ENCODE measurements at places on chromosomes 11 and 22.

- no peak for DNase-seq
Measured at GRCh38 chr11:2687223-2687530, 12.6 kb downstream of the KCNQ1OT1 start.

- no peak for DNase-seq
Measured at GRCh38 chr11:65586676-65587075, 8.9 kb downstream of the KCNK7 start.

DNA sequence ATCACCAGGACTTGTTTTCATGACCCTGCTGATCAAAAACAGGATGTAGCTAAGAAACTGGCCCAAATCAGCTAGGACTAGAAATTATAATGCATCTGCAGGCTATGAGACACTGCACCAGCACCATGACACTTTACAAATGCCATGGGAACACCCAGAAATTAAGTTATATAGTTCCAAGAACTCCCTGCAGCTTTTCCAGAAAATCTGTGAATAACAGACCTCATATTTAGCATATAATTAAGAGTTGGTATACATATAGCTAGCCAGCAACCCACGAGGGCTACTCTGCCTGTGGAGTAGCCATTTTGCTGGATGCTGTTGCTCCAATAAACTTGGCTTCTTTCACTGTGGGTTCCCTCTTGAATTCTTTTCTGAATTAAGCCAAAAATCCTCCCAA lies 101.0 kb downstream of the PGR start:
- no peak for DNase-seq

DNA sequence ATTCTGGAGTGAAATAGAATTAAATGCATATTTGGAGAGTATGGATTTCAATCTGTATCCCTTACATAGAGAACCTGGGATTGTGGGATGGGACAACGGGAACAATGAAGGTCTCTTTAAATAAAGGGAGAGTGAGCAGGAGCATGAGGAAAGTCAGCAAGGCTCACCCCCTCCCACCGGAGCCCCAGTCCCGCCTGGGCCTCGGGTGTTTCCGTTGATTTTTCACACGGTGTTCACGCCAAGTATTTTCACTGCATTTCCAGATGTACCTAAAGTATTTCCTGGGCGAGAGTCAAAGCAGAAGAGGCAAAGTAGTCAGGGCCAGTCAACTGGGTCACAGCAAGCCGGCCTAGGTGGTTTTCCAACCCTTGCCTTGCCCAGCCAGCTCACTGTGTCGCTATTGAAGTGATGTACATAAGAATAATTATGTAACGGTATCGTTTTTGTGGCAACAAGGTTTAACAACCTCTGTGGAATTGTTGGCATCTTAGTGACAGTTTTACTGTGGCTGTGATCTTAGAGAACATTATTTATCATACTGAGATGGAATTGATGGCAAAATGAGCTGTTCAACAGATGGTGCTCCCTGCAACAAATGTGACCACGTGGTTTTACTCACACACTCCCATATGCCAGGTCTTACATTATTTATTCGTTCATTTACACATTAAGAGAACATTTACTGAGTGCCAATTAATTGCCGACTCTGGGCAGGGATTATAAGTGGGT lies 177.3 kb downstream of the ADAMTS15 start:
- no peak for DNase-seq

GRCh38 chr11:86062719-86063118 lies 6.2 kb downstream of the PICALM start:
- no peak for DNase-seq

DNA sequence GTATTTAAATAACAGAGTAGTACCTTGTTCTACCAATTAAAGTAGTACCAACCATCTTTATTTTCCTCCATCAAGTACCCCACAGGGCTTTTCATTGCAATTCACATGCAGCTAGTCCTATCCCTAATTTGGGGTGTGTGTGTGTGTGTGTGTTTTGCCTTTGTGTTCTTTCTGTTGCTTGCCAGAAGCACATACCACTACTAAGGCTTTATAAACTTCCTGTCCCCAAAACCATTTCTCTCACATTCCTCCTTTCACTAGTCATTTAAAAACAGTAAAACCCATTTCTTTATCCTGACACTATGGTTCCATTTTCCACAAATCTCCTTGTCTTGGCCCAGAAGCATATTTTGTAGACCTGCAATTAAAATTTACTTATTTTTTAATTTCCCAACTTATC lies 54.6 kb downstream of the SLC36A4 start:
- DNase-seq: no peak

- DNase-seq: no peak
Measured at GRCh38 chr22:27768027-27768653, 33.4 kb downstream of the MN1 start.

DNA sequence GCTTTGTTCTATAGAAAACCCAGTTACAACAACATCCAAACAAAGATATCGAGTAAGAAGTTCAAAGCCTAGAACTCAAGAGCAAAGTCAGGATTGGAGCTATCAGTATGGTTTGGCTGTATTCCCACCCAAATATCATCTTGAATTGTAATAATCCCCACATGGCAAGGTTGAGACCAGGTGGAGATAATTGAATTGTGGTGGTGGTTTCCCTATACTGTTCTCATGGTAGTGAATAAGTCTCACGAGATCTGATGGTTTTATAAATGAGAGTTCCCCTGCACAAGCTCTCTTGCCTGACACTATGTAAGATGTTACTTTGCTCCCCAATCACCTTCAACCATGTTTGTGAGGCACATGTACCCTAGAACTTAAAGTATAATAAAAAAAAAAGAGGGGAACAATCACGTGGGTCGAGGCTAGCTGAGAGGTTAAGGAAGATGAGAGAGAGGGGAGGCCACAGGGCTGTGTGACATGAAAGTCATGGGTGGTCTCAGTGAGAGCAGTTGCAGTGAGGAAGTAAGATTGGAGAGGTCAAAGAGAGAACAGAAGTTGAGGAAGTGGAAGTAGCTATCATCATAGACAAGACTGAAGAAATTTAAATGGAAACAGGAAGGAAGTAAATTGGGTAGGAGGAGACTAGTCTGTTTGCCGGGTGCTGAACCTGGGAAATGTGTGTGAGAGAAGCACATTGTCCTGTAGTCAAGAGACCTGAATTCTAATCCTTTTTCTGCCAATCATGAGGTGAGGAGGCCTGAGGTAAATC lies 80.1 kb upstream of the CD44 start:
- no peak for DNase-seq

DNA sequence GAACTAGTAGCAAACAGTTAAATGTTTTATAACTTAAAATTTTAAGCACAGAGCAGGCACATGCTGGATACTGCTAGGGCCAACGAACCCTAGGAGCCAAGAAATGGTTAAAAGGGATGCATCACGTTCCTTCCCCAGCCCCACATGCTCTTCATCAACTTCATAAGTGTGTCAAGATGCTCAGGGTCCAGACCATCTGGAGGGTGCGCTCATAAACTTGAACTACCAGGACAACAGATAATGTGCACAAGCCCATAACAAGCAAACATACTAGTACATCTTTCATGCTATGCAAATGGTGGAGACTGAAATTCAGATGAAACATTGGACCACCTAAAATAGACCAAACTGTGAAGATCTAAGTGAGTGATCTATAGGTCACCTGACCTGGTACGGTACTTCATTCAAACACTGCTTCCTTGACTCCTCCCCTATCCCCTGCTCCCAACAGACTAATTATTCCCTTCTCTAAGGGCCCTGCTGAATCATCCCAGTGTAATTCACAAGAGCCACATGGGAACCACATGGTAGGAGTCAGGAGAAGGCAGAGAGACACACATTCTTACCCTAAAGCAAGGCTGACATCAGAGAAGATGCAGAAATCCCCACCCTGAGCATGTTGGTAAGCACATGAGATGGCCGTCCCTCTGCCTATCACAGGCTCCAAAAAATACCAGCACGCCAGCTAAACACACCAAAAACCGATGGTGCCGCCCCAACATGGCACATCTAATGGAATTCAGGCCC lies 83.9 kb downstream of the ETS1 start:
- DNase-seq: no peak

GRCh38 chr11:119432484-119433357 lies 9.7 kb upstream of the THY1 start:
- no peak for DNase-seq

DNA sequence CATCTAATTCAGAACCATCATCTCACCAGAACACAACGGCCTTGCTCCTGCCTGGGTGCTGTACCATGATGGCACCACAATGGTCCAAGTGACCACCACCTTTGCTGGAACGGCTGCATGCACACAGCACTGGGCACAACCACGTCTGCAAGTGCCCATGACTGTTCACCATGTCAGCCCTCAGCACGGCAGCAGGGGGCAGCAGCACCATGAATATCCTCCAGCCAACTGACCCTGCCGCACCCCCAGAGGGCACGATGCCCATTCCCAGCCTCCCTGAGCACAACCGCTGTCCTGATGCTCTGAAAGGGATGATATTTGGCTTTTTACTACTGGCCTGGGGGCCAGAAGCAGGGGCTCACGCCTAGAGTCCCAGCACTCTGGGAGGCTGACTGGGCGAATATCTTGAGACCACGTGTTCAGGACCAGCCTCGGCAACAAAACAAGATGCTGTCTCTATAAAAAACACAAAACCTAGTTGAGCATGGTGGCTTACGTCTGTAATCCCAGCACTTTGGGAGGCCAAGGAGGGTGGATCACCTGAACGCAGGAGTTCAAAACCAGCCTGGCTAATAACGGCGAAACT lies 25.7 kb downstream of the DRD4 start:
- DNase-seq: no peak

DNA sequence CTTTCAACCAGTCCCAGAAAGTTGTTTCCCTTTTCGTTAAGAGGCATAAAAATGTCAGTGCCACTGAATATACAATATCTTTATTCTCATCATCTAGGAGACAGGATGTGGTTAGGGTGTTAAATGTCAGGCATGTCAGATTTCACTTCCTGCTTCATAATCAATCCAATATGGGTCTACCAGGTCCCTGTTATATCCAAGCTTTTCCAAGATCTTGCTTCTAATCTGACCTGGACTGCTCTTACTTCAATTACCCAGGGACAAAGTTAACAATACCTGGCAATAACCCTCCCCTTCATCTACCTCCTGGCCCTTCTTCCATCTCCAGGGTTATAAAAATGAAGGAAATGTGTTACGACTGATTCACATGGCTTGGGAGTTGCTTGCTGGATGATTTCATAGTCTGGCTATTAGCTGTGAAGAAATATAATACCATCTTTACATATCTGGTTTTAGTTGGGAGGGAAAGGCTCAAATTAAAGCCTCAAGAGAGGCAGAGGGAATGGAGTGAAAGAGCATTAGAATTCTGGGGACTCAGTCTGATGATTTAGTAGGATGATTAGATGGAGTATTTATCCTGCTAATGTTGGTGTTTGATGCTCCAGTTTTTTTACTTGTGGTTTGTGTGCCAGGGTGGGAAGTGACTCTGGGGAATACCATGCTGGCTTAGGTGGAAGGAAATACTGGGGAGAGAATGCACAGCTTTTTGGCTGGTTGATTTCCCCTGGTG lies 534.3 kb downstream of the ETS1 start:
- DNase-seq: no peak
